AG09309 (cell line): ENCODE measurements at places on chromosomes 6 and 20.

GRCh38 chr6:34940030-34940434 lies 51.0 kb downstream of the ANKS1A start:
- DNase-seq: no peak

GRCh38 chr20:46994341-46994740 lies 99.7 kb downstream of the EYA2 start:
- no peak for DNase-seq

GRCh38 chr6:162852840-162853577 lies 125.2 kb downstream of the PACRG start:
- no peak for DNase-seq

GRCh38 chr20:588932-589672 lies 21.0 kb downstream of the TCF15 start:
- DNase-seq: no peak

DNA sequence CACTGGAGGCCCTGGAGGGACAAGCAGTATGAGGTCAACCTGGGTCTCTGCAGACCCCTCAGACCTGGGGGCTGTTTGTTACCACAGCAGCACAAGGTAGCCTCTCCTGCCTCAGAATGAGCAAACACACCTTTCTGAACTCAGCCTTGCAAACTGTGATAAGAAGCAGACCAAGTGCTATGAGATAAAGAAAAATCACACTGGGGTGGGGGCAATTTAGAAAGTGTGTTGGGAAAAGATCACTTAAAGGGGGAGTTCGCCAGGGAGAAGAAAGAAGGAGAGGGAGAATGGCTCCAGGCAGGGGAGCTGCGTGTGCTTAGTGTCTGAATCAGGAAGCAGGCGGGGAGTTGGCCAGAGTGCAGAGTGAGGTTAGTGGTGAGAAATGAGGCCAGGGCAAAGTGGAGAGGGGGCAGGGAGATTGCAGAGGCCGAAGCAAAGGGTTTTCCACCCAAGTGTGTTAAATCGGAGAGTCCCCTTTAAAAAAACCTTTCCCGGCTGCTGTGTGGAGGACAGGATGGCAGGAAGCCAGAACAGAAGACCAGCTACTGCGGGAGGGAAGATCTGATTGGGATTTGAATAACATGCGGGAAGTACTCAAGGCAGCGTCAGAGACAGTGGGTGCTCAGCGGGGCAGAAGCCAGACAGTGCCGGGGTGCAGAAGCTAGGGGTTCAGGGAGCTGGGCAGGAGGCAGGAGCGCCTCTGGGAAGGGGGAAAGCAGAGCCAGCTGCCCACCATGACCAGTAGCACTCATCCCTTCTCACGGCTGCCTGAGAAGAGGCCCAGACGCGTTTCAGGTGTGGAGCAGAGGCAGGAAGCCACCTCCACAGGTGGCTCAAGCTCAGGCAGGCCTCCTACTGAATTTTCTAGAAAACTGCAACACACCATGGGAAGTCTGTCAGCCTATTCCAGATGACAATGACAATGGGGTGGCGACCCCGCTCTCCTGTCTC lies 9.0 kb downstream of the ADA start:
- DNase-seq: peak; percentile 42

GRCh38 chr20:59996108-59996507 lies 37.9 kb downstream of the CDH26 start:
- DNase-seq: no peak

DNA sequence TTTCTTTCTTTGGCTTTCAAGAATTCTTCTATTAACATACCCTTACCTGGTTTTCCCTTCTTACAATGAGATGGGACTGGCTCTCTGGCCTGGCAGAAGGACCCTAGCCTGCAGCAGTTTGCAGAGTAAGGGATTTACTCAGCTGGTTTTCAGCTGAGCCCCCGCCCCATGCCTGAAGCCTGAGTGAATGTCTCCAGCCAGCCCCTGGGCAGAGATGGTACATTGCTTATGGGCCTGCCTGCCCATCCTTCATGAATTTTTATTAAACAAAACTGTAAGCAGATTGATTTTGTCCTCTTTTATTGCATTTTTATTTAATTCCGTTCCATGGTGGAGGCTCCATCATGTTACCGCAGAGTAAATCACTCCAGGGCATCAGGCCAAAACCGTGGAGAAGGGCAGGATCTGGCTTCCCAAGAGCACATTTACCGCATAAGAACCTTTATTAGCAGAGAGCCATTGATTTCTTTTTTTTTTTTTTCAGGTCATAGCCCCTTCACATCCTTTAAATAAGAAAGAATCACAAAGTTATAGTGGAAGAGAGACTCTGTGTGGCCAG lies 316.2 kb downstream of the DHX35 start:
- DNase-seq: no peak

GRCh38 chr6:101398716-101399615 lies 5.5 kb downstream of the GRIK2 start:
- no peak for DNase-seq

DNA sequence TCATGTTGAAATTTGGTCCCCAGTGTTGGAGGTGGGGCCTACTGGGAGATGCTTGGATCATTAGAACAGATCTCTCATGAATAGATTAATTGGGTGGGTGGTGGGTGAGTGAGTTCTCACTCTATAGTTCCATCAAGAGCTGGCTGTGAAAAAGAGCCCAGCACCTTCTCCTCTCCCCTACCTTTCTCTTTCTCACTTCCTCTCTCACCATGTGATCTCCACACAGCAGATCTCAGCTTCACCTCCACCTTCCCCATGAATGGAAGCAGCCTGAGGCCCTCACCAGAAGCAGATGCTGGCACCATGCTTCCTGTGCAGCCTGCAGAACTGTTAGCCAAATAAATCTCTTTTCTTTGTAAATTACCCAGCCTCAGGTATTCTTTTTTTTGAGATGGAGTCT lies 12.9 kb upstream of the GMNN start:
- no peak for DNase-seq

DNA sequence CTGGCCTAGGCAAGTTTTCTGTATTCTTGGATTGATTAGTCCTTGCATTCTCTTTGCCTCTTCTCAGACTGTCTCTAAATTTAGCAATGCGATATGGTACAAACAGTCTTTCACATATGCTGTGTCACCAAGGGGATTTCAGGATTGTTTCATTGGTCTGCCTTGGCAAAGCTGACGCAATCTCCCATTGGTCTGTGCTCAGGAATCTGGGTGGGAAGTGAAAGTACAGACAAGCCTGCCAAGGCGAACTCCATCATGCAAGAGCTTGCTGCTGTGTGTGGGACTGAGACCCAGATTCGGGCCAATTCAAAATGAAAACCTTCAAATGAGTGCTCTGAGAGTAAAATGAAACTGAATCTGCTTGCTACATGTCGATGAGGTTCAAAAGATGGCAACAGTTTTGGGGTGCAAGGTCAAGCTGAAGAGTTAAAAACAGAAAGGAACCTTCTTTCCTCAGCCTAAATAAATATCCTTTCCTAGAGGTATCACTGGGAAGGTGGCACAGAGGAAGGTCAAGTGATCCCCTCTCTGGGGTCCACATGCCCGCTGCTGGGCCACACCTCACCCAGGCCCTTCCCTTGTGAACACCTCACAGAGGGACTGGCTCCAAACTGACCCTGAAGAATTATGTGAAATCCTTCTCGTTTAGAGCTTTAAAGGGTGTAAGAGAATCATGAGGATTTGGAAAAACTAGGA lies 198.8 kb upstream of the PREP start:
- DNase-seq: peak; percentile 100

DNA sequence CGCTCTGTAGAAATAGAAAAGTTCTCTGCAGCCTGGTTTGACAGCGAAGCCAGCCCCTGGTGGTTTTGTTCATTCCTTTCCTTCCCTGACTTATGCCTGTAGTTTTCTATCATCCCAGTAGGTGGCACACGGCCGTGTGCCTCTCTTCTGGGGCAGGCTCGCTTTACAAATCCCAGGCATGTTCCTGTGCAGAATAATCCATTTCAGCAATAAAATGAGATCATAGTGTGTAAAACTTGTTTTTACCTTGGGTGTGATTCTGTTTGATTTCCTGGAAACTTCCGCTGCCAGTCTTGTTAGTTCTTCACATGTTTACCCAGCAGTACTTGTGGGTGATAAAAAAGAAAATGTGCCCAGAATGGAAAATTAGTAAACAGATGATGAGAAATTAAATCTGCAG lies 7.4 kb upstream of the INSM1 start:
- DNase-seq: peak; percentile 20

DNA sequence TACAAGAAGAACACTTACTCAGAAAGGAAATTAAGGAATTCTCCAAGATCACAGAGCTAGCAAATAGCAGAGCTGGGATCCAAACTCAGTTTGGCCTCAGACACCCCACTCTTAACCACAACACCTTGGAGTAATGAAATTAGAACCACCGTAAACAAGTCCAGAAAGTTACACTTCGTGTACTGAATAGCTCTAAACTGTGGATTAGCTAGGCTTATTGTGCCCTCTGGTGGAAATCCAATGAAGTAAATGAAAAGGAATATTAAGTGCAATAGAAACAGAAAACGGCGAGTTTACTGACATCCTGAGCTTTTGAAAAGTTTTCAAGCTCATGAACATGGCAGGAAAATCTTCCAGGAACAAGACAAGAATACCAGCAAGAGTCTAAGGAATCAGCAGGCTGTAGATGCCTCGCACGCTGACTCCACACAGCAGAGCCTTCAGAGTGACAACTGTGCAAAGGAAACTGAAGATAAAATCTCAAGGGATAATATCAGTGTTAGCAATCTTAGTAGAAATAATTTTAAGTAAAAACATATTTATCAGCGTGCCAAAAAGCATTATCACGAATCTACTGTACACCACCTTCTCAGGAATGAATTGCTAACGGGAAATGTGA lies 34.6 kb downstream of the FBXO5 start:
- peak; percentile 14 for DNase-seq

- DNase-seq: no peak
Observed at GRCh38 chr6:134318236-134318973, 493 bp upstream of the SGK1 start.

DNA sequence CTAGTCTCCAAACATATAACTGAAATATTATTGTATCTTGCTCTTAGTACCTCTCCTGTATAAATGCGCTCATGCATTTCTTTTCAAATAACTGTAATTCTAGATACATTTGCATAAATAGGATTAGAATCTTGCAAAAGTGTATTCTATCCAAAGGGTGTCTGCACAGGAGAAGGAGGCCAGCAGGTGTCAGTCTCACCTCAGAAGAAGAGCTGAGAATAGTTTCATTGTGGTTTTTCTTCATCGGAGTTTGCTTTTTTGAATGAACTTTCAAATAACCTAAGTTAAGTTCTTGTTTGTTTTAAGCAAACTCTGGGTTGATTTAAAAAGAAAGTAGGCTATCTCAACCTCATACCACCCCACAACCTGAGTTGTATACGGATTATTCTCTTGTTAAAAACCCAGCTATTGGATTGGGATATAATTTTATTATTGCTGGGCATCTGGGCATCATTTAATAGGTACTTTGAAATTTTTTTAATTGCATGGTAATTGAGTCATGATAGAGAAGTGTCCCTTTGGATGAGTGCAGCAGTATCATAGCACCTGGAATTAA lies 125.0 kb upstream of the MLIP start:
- peak; percentile 57 for DNase-seq

DNA sequence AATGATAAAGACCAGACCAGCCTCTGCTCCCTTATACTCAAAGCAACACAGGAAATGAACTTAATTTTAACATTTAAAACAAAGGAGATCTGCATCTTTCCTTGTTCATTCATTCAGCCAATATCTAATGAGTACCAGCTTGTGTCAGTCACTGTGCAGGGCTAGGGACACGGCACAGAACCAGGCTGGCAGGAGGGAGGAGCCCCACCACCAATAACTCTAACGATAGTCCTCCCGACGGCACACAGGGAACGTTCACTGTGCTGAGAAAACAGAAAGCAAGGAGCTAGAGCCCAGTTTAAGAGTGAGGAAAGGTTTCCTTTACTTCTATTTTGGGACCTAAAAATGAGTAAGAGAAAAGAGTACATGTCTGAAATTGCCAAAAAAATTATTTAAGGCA lies 9.9 kb downstream of the ETV7 start:
- no peak for DNase-seq

- DNase-seq: no peak
Observed at GRCh38 chr6:6351511-6352025, 31.1 kb upstream of the F13A1 start.

DNA sequence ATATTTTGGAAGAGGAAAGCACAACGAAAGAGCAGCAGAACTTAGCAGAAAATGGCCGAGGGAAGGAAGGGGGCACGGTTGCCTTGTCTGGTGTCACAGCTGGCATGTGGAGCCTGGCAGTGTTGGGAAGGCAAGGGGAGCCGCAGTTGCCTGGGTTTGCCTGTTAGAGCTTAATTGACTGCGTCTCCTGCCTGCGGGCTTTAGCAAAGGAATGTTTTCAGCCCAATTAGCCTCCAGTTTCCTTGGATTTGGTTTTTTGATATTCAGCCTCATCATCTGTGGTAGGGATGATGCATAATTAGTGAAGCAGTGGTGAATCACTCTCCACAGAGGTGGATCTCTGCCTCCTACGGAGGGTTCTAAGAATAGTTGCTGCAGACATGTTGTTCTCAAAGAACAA lies 832.6 kb downstream of the QKI start:
- peak; percentile 66 for DNase-seq

DNA sequence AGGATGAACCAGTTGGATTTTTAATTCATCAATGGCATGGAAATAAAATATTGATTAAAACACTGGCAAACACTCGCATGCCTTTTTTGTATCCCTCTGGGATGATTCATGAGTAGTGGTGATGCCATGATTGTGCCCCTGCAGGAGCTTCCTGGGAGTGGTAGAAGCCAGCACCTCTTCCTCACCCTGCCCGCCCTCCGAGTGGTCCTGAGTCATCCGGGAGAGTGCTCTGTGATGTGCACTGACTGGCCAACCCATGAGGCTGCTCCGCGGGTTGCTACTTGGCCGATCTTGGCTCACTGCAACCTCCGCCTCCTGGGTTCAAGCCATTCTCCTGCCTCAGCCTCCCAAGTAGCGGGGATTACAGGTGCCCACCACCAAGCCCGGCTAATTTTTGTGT lies 27.4 kb downstream of the GJA10 start:
- no peak for DNase-seq

DNA sequence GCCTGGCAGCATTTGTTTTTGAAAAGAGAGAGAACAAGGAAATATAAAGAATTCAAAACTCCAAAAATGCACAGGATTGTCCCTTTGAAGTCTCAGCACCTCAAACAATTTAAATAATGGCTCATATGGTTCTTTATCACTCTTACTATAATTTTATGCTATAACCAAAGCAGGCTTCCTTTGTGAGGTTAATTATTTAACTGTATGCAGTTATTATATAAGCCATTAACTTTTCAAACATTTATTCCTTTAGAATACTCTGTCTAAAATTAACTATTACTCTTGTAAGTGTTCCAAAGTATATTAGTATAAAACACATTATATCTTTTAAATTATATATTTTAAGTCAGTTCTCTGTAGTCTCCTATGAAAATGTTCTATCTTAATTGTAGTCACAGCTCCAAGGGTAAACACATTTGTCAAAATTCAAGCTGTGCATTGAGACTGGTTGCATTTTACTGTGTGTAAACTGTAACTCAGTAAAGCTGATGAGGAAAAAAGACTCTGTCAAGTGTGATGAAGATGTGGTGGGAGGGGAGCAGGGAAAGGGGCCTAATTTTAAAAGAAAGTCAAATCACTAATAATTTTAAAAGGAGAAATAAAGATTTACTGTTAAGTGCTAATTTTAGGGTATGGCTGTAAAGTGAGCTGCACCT lies 20.0 kb upstream of the PLAGL1 start:
- DNase-seq: no peak
